ENCODE measurements at places on chromosomes 4 and X. TPM values are rescaled to one million over a fixed set of nuclear protein-coding genes. Genes with fewer than 3 reads are reported as not detected.
A peak's percentile ranks its signal among the peaks of the same experiment; 100 is the strongest.

- DNase-seq = no peak
These were observed 65.7 kb downstream of the IL21 start for GRCh38 chr4:122555216-122555615.

- DNase-seq = no peak
These were observed 22.5 kb downstream of the TMEM164 start for GRCh38 chrX:110025395-110025794.

The SCML2 gene
- 1.1 TPM for total RNA-seq

- no peak for DNase-seq
These were observed 41.4 kb upstream of the MAGEA4 start for GRCh38 chrX:151871244-151871643.

The WDFY3 gene
- 48.7 TPM for total RNA-seq

The ENPEP gene
- 3.5 TPM for total RNA-seq

DNA sequence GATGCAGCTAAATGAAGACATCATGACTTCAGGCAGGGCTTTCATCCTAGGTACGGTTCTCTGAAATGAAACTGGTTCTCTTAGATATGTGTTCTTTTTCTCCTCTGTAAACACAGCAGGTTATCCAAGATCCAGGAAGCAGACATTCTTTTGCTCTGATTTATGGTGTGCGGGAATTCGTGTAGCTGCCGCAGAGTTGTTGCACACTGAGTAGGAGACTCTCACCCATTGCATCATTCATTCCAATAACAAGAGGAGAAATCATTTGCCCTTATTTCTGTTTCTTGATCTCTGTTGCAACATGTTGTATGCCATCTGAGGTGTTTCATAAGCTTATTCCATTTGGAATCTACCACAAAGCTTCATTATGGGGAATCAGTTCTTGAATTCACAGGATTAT lies 133.6 kb upstream of the VCX2 start:
- DNase-seq = no peak

DNA sequence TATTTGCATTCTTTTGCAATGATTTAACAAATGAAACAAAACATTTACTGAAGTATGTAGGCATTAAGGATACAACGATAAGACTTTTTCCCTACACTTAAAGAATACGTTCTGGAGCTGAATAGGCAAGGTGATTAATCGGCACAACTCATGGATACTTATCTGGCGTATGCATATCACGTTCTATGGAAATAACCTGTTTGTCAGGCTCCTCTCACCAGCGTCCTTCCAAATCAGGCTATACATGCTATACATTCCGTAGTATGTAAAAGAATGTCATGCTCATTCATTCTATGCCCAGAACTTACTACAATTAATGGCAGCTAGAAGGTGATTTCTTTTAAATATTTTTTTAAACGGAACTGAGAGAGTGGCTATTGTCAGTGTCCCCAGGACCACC lies 25.6 kb upstream of the TCEANC start:
- no peak for DNase-seq

GRCh38 chr4:61143461-61143860 lies 56.7 kb upstream of the ADGRL3 start:
- DNase-seq = no peak

The NAP1L3 gene
- total RNA-seq = 7.0 TPM

GRCh38 chrX:18725310-18725943 lies 18.0 kb downstream of the PPEF1 start:
- DNase-seq = no peak

The SLC4A4 gene
- total RNA-seq = 29.8 TPM

The PNMA6F gene
- total RNA-seq = not detected

The STOX2 gene
- 12.2 TPM for total RNA-seq

- DNase-seq = no peak
These were observed 31.5 kb upstream of the CLCN4 start for GRCh38 chrX:10125248-10125615.

DNA sequence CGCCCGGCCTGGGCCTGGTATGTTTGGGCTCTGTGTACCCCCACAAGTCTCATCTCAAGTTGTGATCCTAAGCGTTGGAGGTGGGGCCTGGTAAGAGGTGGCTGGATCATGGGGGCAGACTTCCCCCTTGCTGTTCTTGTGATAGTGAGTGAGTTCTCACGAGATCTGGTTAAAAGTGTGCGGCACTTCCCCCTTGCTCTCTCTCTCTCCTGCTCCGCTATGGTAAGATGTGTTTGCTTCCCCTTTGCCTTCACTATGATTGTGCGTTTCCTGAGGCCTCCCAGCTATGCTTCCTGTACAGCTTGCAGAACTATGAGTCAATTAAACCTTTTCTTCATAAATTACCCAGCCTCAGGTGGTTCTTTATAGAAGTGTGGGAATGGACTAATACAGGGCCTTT lies 53.0 kb downstream of the CHST7 start:
- DNase-seq = no peak

The FRAS1 gene
- total RNA-seq = 1.4 TPM

DNA sequence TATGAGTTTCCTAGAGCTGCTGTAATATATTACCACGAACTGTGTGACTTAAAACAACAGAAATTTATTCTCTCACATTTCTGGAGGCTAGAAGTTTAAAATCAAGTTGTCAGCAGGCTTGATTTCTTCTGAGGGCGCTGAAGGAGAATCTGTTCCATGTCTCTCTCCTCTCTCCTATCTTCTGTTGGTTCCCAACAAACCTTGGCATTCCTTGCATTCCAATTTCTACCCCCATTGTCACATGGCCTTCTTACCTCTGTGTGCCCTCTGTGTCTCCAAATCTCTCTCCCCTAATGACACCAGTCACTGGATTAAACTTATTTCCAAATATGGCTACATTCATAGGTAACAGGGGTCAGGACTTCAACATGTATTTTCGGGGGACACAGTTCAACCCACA lies 672.7 kb downstream of the RPA4 start:
- DNase-seq = no peak

DNA sequence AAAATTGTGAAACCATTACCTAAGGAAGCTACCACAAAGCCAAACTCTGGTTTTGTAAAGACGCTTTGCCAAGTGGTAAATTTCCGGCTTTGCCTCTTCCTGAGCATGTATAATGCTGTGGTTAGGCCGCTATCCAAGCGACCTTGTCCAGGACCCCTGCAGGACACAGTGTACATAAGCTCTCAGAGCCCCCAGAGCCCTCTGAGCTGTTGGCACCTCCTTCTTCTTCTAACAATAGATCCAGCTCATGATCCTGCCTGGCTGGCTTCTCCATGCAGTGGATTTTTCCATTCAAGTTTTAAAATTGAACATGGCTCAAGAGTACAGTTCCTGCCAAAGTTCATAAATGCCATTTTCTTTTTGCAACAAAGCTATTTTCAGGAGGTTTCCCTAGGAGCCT lies 326.7 kb downstream of the MAPK10 start:
- peak; percentile 36 for DNase-seq

DNA sequence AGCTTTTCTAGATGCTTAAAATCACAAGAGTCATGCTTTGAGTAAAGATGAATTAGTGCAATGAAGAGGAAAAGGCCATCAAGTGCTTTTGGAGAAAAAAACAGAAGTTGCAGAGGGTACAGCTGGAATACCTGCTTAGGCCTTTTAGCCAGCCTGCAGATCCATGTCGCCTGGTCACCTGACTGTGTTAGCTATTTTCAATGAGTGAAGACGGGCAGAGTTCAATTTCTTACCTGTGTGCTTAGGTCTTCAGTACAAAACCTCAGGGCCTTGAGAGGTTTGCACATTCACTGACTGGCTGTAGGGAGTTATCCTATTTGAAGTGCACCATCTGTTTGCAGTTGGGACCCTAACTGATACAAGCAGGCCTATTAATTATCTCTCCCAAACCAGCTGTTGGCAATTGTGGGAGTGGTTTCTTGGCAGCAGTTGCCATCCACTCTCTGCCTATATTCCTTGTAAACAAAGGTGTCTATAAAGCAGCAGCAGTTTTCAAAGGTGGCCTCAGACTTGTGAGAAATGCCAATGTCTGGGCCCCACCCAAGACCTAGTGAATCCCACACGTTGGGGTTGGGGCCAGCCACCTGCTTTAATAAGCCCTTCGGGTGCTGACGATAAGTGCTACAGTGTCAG lies 16.3 kb upstream of the FAT1 start:
- no peak for DNase-seq

GRCh38 chr4:1978226-1978625 lies 30.5 kb downstream of the NELFA start:
- no peak for DNase-seq

The SOX3 gene
- total RNA-seq = not detected

DNA sequence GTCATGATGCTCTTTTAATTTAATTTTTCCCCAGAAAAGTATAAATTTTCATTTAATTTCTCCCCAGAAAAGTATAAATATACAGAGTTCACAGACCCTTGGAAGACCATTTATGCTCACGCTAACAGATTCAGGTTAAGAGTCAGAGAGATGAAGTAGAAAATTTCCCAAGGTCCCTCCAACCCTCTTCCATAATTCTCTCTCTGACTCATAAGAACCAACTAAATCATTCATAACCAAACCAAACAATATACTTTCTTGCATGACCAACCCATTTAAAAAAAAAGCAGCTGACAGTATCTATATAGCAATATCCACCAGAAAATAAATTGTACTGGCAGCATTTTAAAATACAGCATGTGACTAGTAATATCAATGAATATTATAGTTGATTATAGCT lies 3.9 kb downstream of the KLHL8 start:
- DNase-seq = no peak

The LONRF3 gene
- 0.93 TPM for total RNA-seq

The MYOZ2 gene
- total RNA-seq = 843 TPM

DNA sequence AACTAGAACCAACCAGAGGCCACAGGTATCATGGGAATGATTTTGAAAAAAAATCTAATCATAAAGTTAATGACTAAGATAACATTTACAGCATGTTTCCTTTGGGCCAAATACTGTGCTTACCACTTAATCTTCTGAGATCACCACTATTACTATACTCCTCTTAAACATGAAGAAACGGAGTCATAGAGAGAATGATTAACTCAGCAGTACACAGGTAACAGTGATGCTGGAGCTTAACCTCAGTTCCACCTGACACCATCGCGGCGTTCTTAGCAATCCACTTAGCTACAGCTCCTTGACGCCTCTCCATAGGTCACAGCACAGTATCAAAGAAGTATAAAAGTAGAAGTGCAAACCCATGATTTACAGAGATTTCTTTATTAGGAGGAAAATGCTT lies 592.6 kb upstream of the SLIT2 start:
- DNase-seq = no peak

The APLN gene
- total RNA-seq = 15.9 TPM

GRCh38 chr4:81648576-81649275 lies 177.0 kb upstream of the RASGEF1B start:
- DNase-seq = no peak
